ENCODE measurements at places on chromosomes 12 and 14.
A peak's percentile ranks its signal among the peaks of the same experiment; 100 is the strongest.

GRCh38 chr12:14393751-14394150, 28.3 kb downstream of the ATF7IP start:
- DNase-seq: peak; percentile 65

- DNase-seq: no peak
Observed at GRCh38 chr12:124967016-124967739, 21.8 kb downstream of the DHX37 start.

GRCh38 chr12:9649532-9649940, 20.0 kb upstream of the CLEC2D start:
- peak; percentile 57 for DNase-seq

- DNase-seq: no peak
Observed at GRCh38 chr12:17416748-17417147, 673.2 kb downstream of the RERGL start.

DNA sequence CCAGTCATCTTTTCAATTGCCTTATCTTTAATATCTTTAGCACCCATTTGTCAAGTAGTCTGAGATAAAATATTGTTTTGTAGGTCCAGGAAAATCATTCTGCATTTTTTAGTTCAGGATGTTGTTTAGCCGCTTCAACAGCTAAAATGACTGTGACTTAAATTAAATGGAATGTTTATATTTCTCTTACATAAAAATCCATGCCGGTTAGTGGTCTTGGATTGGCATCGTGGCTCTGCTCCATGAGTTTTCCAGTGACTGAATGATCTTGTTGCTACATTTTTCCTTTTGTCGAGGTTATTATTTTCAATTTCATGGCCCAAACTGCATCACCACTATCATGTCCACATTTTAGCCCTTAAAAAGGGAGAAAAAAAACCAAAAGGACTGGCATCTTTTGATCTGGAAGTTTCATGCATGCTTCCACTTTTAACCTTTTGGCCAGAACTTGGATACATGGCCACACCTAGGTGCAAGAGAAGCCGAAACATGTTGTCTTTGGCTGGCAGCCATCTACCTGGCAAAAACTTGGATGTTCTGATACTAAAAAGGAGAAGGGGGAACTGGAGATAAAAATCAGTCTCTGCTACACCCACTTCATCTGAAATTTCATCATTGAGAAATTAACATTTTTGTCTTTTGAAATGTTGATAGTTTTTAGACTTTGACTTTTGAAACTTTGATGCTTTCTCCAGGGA, 142.4 kb downstream of the OTOGL start:
- no peak for DNase-seq

- peak; percentile 7 for DNase-seq
Observed at GRCh38 chr14:103828315-103828967, 18.9 kb downstream of the PPP1R13B start.

GRCh38 chr14:102140750-102141145, 1.1 kb downstream of the WDR20 start:
- DNase-seq: no peak

GRCh38 chr14:65425885-65426284, 13.4 kb downstream of the FUT8 start:
- DNase-seq: no peak

GRCh38 chr14:103319422-103319821, 14.6 kb upstream of the EIF5 start:
- no peak for DNase-seq

- DNase-seq: no peak
Observed at GRCh38 chr12:119440803-119441360, 106.4 kb downstream of the CCDC60 start.

DNA sequence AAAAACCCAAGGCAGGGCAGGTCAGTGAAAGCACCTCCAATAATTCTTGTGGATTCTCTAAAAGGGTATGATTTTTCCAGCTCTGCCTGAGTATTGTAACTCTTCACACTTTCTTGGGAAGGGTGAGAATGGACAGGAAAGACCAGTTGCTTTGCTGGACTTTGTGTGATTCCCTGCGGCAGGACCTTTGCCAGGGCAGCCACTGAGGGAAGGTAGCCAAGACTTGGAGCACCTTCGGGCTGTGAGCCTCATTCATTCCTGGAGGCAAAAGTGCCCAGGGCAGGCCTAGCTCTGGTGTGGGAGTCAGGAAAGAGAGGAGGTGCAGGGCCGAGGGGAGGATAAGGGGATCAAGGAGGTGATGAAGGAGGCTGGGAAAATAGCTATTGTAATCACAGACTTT, 80.2 kb downstream of the VCPKMT start:
- DNase-seq: no peak

DNA sequence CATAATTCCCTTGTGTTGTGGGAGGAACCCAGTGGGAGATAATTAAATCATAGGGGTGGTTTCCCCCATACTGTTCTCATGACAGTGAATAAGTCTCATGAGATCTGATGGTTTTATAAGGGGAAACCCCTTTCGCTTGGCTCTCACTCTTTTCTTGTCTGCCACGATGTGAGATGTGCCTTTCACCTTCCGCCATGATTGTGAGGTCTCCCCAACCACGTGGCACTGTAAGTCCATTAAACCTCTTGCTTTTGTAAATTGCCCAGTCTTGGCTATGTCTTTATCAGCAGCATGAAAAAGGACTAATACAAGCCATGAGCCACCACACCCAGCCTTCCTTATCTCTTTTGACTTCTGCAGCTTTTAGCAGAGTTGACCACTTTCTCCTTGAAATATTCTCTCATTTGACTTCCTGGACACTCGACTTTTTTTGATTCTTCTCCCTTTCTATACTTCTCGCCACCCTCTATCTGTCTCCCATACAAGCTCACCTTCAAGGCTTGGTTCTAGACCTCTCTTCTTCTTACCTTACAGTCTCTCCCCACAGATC, 2.3 kb downstream of the MTERF2 start:
- DNase-seq: peak; percentile 82

DNA sequence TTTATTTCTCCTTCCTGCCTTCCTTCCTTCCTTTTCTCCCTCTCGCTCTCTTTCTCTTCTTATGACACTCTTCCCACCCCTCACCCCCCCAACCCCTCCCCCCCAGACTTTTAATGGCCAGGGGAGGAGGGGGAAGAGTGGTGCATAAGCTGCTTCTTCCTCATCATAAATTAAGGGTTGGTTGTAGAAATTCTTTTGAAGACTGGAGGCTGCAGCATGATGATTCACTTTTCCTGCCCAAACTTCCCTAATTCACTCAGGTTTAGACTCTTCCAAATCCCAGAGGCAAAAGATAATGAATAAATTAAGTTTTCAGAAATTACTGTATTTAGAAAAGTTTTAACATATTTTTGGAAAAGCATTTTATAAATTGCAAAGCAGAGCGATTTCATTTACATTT, 58.2 kb downstream of the GRIP1 start:
- no peak for DNase-seq

GRCh38 chr12:24993793-24994192, 44.9 kb upstream of the BCAT1 start:
- DNase-seq: no peak

GRCh38 chr12:29782871-29783772, 620 bp downstream of the TMTC1 start:
- no peak for DNase-seq

DNA sequence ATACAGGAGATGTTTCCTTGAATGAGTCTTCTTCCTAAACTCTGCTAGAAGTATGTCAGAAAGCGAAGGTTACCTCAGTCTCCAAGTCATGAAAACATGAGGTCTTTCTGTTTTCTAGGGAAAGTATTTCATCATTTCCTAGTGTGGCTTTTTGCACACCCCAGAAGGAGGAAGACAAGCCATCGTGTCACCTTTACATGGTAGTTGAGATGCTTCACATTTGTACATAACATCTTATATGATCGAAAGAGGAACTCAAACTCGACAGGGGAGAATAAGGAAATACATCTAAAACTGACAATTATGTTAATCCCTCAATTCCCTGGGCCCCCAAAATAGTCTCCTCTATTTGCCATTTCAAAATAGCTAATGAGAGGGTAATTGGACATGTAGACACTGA, 214.1 kb upstream of the PLEKHG7 start:
- DNase-seq: no peak

DNA sequence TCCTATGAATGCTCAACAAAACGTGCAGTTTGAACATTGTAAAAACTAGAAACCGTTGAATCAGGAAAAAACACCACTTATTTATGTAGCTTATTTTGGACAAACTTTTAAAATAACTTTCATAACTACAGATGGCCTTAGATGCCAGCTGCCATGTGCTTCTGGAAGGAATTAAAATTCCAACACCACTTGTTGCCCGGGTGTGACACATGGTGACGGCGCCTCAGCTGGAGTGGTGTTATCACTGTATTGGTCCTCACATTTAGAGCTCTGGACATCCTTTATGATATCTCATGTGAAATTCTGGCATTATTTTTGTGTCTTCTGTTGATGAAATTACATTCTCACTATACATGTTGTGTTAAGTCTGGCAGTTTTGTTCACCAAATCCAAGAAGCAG, 211.0 kb downstream of the IPO8 start:
- no peak for DNase-seq

DNA sequence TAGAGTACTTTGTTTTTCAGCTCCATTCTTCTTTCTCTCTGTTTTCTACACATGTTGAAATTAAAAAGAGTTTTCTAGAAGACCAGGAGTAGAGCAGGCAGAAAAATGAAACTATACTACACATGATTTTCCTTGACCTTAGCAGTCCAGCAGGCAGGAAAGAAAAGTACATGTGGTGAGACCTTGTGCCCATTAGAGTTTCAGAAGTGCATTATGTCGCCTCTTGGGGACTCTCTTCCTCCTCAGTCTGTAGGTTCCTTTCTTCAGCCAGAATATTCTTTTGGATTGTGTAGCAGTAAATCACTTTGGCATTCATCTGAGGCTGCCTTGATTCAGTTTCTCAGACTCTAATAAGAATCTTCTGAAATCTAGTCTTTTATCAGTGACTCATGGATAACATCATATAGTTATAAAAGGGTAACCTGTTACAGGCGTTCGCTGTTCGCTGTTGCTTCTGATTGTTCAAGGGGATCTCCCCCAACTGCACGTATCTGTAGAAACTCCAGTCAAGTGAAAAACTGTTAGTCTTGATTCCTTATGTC, 161.8 kb downstream of the ANO4 start:
- DNase-seq: no peak

DNA sequence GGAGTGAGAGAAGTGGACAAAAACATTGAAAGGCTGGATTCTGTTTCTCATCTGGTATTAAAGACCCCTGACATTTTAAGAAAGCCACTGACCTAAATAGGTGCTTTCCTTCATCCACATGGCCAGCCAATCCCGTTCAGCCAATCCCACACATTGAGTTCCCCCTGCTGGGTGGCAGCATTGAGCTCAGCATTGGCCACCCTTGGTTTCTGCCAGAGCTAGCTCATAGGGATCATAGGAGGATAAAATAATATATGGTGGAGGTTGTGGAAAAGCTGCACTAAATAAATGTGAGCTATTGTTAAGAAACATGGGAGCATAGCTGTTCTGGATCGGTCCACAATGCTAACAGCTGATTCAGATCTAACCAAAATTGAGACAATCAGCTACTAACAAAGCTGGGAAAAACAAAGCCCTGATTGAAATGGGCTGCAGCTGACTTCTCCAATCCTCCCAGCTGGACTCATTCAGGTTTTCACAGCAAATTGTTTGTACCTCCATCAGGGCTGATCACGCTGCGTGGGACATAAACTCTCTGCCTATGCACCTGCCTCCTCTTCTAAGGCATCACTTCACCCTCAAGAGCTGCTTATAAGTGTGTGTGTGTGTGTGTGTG, 256.5 kb downstream of the EMP1 start:
- DNase-seq: no peak

DNA sequence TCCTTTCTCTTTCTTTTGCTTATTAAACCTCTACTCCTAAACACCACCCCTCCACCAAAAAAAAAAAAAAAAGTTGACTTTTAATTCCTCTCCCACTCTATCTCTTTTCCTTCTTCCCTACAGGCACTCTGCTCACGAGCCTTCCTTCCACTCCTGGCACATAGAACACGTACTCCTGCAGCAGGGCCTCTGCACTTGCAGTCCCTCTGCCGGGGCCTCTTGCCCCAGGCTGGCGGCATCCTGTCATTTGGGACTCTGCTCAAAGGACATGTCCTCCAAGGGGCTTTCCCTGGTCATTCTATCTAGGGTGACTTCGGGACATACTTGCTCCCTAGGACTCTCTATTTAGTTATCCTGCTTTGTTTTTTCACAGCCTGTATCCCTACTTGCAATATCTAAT, 7.7 kb downstream of the FOS start:
- no peak for DNase-seq

GRCh38 chr12:53239643-53240258, 7.7 kb upstream of the RARG start:
- no peak for DNase-seq

GRCh38 chr14:92690171-92691011, 58.0 kb downstream of the LGMN start:
- DNase-seq: peak; percentile 10

DNA sequence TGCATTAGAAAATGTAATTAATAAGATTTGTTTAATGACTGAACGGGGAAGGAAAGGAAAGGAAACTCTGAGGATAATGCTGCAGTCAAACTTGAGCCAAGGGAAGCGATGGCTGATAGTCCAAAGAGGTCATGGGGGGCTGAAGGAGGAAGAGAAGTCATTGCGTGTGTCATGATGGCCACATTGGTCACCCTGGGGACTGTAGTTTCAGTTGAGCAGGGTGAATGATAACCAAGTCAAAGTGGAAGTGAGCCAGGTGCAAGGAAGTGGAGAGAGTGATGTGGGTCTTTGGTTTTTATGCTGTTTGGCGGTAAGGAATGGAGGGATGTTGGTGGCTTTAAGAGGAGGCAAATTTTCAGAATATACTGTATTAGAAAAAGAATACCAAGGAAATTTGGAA, 21.6 kb downstream of the C12orf75 start:
- DNase-seq: no peak

- no peak for DNase-seq
Observed at GRCh38 chr12:109727746-109728726, 14.4 kb downstream of the FAM222A start.

- DNase-seq: no peak
Observed at GRCh38 chr12:78865516-78865915, 942 bp downstream of the SYT1 start.

GRCh38 chr12:4918950-4919660, 9.4 kb downstream of the KCNA1 start:
- no peak for DNase-seq

DNA sequence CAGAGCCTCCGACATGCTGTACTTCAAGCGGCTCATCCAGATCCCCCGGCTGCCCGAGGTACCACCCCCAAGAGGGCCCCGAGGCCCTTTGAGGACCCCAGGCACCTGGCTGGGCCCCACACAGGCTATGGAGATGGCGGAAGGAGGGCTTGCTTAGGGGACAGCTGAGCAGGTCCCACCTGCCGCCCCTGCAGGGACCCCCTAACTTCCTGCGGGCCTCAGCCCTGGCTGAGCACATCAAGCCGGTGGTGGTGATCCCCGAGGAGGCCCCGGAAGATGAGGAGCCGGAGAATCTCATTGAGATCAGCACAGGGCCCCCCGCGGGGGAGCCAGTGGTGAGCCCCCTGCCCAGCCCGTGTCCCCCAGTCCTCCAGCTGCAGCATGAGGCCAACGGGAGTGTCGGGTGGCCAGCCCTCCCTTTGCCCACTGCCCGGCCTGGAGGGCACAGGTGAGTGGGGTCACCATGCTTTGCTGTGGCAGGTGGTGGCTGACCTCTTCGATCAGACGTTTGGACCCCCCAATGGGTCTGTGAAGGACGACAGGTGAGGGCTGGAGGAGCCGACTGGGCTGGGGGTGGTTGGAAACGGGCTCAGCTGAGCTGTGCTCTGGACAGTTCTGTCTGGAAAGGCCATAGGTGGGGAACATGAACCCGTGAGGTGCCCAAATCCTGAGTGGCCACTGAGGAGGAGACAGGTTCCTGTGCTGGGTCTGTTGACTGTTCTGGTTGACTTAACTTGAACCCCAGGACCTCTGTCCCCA, 20.0 kb downstream of the HIP1R start:
- no peak for DNase-seq

- DNase-seq: peak; percentile 15
Observed at GRCh38 chr14:55073856-55074255, 22.4 kb downstream of the MAPK1IP1L start.

GRCh38 chr14:60654334-60654821, 5.1 kb upstream of the SIX1 start:
- DNase-seq: no peak
